Left hindlimb (tissue), 1 donor: ENCODE measurements at places on chromosomes 4 and X.

- no peak for DNase-seq
Measured at GRCh38 chrX:143632625-143633410, 3.1 kb downstream of the SLITRK4 start.

- DNase-seq = no peak
Measured at GRCh38 chrX:123340696-123341095, 156.6 kb downstream of the GRIA3 start.

DNA sequence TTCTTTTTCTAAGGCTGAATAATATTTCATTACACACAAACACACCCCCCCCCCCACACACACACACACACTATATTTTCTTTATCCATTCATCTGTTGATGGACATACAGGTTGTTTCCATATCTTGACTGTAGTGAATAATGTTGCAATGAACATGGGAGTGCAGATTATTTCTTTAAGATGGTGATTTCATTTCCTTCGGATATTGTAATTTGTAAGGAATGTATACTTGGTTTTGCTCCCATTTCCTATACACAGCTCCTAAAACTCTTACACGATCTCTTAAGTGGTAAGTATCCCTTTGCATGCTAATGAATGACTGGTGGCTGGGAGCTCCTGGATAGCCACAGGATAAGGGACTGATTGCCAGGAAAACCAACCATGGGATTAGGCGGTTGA, 14.7 kb upstream of the RBMXL3 start:
- DNase-seq = no peak

DNA sequence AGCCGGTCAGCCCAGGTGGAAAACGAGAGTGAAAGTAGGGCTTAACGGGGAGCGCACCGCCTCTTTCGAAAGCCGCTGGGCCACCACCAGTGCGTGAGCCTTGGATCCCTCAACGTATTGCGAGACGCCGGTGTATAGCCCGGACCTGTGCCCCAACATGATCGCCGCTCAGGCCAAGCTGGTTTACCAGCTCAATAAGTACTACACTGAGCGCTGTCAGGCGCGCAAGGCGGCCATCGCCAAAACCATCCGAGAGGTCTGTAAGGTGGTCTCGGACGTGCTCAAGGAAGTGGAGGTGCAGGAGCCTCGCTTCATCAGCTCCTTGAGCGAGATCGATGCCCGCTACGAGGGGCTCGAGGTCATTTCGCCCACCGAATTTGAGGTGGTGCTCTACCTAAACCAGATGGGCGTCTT, 929 bp downstream of the MAB21L2 start:
- DNase-seq = peak; percentile 53

DNA sequence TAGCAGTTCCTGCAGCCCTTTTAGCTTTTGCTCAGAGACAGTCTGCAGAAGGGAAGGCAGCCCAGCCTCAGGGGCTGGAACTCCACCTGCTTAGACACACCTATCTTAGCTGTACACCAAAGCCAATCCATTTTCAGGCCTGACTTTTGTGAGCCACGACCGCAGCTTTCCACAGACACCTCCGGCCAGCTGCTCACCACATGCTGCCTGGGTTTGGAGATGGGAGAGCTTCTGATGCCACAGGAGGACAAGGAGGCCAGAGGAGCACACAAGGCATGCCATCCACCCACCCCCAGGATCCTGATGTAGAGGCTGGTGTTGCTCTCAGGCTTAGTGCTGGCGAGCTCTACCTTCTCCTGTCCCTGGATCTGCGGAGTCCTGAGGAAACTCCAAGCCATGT, 141.8 kb upstream of the NALF2 start:
- DNase-seq = no peak

DNA sequence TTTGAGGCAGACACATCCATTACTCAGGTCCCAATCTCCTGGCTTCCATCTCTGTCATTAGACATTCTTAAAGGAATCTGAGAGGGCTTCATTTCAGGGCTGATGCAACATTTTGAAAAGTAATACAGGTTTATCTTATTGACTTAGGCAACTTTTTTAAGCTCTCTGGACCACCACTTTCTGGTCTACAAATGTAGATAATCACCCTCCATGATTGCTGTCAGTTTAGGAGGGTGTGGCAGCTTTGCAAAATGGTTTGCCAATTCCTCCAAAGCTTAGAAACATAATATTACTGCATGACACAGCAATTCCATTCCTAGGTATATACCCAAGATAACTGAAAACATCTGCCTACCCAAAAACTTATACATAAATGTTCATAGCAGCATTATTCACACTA, 77.6 kb downstream of the ARHGAP6 start:
- no peak for DNase-seq

DNA sequence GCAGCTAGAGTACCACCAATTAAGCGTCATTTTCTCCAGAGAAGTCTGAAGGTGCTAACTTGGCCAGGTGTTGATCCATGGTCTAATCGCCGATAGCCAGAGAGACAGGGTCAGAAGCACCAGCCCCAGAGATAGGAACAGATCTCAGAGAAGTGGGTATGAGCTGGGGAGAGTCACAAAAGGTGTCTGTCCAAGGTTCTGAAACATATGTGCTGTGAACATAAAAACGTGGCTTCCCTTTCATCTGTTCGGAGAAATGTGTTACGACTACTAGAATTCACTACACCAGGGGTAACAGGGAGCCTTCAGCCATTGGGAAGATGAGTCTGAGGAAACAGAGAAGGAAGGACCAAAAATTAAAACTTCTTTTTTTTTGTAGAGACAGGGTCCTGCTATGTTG, 91.3 kb downstream of the FBXL5 start:
- no peak for DNase-seq

- DNase-seq = no peak
Measured at GRCh38 chr4:29002151-29002550, 1718.0 kb upstream of the PCDH7 start.

GRCh38 chrX:48466696-48467095, 3.4 kb downstream of the SLC38A5 start:
- no peak for DNase-seq
